ENCODE measurements at places on chromosomes 3 and 15.

DNA sequence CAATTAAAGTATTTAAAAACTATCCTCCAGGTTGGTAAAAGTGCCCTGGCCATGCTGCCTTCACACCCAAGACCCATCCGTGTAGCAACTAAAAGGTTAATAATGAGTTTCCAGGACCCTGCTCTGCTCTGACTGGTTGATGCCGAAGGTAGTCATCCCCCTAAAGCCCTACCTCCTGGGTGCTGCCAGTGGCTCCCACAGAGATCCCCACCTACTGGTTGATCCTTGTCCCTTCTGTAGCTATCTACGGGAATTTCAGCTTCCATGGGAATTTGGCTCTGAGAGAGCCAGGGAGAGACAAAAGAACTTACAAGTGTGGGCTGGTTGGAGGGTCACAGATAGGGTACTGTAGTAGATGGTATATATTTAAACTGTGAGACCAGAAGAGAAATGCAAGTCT is 110.6 kb upstream of the NANOGP8 start:
- no peak for DNase-seq

GRCh38 chr3:170095771-170096170 is 58.0 kb downstream of the GPR160 start:
- DNase-seq = no peak

GRCh38 chr15:64596701-64597476 is 136.5 kb downstream of the ZNF609 start:
- DNase-seq = peak; percentile 16

- DNase-seq = no peak
Measured at GRCh38 chr3:181558870-181559269, 152.9 kb upstream of the SOX2 start.

- no peak for DNase-seq
Measured at GRCh38 chr3:131972091-131972490, 62.7 kb downstream of the CPNE4 start.

- no peak for DNase-seq
Measured at GRCh38 chr15:101182215-101182614, 69.6 kb downstream of the CHSY1 start.

DNA sequence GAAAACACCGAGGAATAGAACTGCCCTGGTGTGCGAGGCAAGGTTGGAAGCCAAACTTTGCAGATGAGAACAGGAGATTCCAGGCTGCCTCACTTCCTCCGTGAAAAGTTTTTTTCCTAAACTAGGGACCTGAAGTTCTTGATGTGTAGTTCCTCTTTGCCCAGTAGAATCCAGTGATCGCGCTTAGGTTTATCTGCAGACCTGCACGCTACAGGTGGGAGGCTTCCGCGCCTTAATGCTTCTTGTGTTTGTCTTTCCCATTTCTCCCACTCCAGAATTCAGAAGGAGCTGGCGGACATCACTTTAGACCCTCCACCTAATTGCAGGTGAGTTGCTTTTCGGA is 5.4 kb downstream of the UBE2E1 start:
- DNase-seq = no peak

- DNase-seq = no peak
Measured at GRCh38 chr15:62665449-62665848, 377.1 kb upstream of the TPM1 start.

All from activated T-helper 2 cell treated with anti-CD3 and anti-CD28 coated beads, Interferon-gamma antibody, Interleukin-2, Interleukin-4, amounts not matched to agents 10 μg/mL and 5 μg/mL and 100 μg/mL, durations not matched to agents 14 hours and 24 hours and 36 hours (primary cell).